ENCODE measurements at places on chromosomes 3 and 15. TPM values are rescaled to one million over a fixed set of nuclear protein-coding genes. Genes with fewer than 3 reads are reported as not detected.

DNA sequence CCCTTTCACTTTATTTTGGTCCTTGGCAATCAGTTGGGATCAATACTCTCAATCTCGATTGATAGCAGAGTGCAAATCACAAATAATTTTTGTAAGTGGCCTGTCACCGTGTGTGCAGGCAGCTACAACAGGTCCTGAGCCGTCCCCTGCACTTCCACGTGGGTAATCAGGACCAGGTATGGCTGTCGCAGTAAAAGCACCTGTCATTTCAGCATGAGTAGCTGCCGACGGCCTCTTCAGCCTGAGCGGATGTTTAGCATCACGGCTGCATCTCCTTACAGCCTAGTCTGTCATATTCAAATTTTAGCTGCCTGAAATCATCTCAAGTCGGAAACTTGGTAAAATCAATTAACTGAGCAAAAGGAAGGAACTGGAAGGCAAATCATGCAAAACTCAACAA lies 53.0 kb upstream of the FOXP1 start:
- DNase-seq: no peak

The GPR171 gene
- 0.73 TPM for total RNA-seq

- no peak for DNase-seq
Observed at GRCh38 chr3:166275024-166275390, 437.8 kb upstream of the BCHE start.

DNA sequence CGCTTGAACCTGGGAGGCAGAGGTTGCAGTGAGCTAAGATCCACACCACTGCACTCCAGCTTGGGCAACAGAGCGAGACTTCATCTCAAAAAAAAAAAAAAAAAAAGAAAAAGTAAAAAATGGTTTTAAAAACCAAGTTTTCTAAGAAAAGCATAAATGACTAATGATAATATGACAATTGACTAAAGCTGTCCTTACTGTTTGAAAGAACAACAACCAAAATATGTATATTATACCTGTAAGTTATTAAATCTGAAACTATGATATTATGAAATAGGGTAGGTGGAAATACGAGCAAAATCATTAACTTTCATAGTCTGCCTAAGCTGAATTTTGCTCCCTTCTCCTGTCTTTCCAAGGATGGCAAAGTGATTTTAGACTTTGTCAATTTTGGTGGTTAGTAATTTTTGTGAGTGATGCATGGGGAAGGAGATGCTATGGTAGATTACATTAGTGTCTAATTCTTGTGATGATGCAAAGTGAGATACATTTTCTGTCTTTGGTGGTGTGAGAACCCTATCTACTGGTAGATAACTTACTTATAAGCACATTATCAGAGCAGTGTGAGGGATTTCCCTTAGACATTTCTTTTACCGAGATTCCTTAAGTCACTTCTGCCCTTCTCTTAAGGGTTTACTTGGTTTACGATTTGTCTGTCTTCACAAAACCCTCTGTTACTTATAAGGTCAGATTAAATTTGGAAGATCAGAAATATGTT lies 10.6 kb upstream of the CHD2 start:
- DNase-seq: no peak

The ELP6 gene
- 18.7 TPM for total RNA-seq

DNA sequence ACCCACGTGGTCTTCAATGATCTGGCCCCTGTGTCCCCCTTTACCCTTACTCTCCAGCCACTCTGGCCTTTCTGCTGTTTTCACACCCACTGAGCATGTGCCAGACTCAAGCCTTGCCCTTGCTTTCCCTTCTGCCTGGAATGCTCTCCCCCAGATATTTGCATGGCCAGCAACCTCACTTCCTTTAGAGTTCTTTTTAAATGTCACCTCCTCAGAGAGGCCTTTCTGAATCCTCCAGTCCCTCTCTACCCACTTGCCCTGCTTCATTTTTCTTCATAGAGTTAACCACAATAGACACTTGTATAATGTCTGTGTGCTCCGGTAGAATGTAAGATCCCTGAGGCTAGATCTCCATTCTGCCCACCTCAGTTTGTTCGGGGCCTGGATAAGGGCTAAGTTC lies 39.4 kb upstream of the TIPARP start:
- no peak for DNase-seq

GRCh38 chr3:86793786-86794185 lies 197.2 kb downstream of the VGLL3 start:
- DNase-seq: no peak

DNA sequence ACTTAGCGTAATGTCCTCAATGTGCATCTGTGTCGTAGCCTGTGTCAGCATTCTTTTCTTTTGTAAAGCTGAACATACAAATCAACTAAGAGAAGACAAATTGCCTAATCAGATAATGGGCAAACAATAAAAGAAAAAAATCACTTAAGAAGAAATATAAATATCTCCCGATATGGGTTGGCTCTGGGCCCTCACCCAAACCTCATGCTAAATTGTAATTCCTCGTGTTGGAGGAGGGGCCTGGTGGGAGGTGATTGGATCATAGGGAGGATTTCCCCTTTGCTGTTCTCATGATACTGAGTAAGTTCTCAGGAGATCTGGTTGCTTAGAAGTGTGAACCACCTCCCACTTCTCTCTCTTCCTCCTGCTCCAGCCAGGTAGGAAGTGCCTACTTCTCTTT lies 285.0 kb upstream of the LYSMD4 start:
- DNase-seq: no peak

GRCh38 chr3:73781541-73781940 lies 156.8 kb upstream of the PDZRN3 start:
- no peak for DNase-seq

GRCh38 chr3:170267793-170268192 lies 45.6 kb downstream of the PRKCI start:
- DNase-seq: no peak

GRCh38 chr3:122052968-122053367 lies 2.2 kb upstream of the CD86 start:
- DNase-seq: no peak

The TERC gene
- 3.1 TPM for total RNA-seq

GRCh38 chr3:106068795-106069194 lies 200.0 kb upstream of the CBLB start:
- no peak for DNase-seq

DNA sequence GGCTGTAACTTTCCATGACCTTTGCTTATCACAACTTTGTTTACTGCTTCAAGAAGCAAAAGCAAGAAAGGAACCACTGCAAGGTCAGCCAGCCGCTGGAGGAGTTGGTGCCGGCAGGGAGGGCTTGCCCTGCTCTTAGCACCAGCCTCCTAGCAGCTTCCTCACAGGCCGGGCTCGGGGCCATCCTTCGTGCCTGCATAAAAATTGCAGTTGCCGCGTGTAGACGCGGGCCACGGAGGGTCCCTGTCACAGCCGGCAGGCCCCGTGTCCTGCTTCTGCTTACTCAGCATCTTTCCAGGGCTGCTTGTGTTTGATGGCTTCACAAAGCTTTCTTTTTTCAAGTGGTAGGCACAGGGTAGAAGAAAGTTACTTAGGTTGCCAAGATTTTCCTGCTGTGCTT lies 84.4 kb downstream of the PGPEP1L start:
- DNase-seq: no peak

DNA sequence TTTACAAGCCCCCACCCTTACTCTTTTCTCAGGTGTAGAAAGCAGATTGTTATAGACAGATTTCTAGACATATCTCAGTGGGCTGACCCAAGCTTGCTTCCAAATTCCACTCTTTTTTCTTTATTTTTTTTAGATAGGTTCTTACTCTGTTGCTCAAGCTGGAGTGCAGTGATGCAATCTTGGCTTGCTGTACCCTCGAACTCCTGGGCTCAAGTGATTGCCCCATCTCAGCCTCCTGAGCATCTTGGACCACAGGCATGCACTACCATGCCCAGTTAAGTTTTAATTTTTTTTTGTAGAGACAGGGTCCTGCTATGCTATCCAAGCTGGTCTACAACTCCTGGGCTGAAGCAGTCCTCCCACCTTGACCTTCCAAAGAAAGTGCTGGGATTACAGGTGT lies 53.5 kb upstream of the ADAMTS9 start:
- DNase-seq: no peak

DNA sequence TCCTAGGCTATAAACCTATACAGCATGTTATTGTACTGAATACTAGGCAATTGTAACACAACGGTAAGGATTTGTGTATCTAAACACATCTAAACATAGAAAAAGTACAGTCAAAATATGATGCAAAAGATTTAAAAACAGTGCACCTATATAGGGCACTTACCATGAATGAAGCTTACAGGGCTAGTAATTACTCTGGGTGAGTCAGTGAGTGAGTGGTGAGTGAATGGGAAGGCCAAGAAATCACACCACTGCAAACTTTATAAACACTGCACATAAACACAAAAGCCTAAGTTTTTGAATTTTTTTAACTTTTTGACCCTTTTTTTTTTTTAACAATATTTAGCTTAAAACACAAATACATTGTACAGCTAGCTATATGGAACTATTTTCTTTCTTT lies 204.7 kb upstream of the CTNNB1 start:
- no peak for DNase-seq

GRCh38 chr15:32705446-32705845 lies 12.4 kb upstream of the GREM1 start:
- no peak for DNase-seq

Measured in left lobe of liver (tissue), 2 donors.